NCI-H774 (cell line): ENCODE measurements at places on chromosomes 4 and X.

DNA sequence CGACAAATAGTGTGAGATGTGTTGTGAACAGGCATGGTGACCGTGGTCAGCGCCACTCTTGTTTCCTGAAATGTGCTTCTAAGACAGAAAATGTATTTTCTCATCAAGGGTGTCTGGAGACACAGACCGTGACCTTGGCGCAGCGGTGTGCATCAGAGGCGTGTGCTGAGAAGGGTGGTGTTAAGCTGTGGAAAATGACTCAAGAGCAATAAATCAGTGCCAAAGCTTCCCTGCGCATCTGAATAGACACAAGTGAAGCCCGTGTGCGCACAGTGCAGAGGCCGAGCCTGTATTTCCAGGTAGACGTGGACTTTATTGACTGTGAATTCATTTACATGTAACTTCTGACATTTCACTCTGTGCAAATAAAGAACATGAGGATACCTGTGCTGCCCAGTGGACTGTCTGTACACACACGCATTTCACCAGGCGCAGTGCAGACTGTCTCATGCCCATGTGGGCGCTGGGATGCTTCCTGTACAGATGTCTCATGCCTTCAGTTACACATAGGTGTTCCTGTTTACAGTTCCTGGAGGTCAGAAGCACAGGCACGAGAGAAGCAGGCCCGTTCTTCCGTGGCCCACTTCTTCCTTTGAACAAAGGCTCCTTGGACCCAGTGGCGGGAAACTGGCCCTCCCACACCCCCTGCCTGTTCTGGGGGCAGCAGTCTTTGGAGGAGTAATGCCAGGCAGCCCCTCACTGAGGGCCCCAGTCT is 31.9 kb downstream of the NSG1 start:
- DNase-seq: no peak

GRCh38 chrX:123860983-123861382 is 1.1 kb downstream of the XIAP start:
- no peak for DNase-seq

GRCh38 chrX:53422861-53423306 is at the start of gene RIBC1:
Gene RIBC1 (plus strand): TSS chrX:53422873. CDS start chrX:53426277, 3,404 bp downstream.
- DNase-seq: no peak

GRCh38 chrX:49754233-49754857 is 58.6 kb upstream of the PAGE1 start:
- DNase-seq: peak; percentile 2

DNA sequence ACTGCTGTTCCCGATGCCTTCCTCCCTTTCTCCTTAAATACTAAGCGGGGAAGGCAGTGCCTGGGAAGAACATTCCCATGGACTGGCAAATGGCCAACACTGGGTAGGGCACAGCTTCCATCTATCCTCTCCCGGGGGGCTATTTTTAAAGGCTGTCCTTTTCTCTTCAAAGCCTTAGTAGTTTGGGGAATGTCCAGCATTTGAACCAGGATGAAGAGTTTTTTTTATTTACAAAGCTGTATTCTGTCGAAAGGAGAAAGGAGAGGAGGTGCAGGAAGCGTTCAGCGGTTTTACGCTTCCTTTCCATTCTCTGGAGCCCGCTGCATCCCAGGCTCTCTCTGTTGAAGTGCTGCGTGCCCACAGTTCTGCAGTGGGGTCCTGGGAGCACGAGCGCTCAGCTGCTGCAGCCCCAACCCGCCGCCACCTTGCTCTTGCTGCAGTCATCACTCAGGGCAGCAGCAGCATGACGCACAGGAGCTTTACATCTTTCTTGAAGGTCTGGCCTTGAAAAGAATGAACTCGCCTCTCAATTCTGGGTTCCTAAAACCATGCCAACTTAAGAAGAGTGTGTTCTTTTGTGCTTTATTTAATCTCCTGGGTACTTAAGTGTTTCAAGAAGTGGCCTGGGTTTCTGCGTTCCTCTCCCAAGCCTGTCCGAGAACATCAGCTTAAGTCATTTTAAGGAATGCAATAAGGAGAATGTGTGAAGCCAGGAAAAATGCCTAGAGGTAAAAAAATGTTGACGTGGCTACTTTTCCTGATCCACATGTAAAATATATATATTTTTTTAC is 427.2 kb downstream of the MAPK10 start:
- DNase-seq: no peak

GRCh38 chr4:158809611-158810486 is 41.0 kb downstream of the FNIP2 start:
- DNase-seq: no peak

DNA sequence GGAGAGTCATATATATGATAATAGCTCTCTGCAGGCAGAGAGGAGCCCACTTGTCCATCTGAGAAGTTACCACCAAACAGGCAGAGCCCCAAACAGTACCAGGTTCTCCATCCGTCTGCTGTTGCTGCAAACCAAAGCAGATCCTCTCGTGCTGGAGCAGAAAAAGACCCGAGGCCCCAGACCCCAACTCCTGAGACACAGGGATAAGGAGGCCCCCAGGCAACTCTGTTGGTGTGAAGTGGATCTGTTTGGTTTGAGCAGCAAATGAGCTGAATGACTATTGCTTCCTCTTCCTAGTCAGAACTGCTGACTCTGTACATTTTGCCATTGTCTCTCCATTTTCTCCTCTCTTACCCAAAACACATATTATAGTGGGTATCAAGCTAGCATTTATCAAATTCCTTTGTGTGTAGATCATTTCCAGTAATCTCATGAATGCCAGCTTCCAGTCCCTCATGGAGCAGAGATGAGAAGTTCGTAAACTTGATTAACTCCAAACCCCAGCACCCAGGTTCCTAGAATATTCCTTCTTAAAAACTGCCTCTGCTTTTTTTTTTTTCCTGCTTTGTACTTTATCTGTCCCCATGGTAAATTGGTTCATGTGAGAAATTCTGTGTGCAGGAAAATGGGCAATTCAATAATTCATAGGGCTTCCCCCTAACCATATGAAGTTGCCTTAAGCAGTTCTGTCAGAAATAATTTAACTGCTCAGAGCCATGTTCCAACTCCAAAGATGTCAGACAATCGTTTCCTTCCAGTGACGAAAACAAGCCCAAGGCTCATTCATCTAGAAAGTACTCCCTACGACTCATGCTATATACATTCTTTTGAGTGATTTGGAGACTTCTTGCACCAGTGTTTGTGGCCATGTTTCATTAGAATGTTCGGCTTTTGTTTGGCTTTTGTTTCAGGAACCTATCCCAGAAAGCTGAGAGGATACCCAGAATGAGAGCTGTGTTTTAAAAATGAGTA is 98.6 kb upstream of the ATXN3L start:
- DNase-seq: no peak

DNA sequence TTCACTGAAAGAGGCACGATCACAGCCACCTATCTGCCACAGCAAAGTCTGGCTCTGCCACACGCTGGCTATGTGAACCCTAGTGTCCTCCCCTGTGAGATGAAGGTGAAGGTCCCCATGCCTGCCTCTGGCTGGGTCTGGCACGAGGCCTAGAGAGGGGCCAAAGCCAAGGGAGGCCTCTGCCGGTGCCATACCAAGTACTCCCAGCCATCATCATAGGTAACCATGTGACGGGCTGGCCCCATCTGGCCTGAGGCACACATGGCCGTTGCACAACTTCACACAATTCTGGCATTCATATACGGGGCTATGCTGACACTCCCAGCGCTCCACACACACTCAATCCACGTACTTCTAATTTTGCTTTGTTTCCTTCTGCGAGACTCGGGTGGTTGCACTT is 15.3 kb downstream of the NOP14 start:
- DNase-seq: no peak

- no peak for DNase-seq
Observed at GRCh38 chr4:125420526-125420925, 105.8 kb downstream of the FAT4 start.

GRCh38 chrX:39017716-39018115 is 216.5 kb downstream of the MID1IP1 start:
- DNase-seq: no peak

DNA sequence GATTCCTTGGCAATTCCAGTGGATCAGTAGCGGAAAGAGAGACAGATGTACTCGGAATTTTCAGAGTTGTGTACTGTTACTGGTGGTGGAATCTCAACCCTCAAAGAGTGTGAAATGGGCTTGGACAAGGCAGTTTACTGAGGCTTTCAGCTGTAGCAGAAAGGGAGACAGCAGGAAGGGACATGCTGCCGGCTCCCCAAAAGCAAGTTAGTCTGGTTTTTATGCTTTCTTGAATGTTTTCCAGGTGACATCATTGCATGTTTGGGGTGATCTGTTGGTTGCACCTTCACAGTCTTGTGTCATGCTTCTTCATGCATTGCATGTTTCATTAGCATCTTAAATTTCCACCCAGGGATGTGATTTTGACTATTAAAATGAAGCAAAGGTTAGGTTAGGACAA is 1282.2 kb downstream of the ADGRL3 start:
- DNase-seq: no peak

DNA sequence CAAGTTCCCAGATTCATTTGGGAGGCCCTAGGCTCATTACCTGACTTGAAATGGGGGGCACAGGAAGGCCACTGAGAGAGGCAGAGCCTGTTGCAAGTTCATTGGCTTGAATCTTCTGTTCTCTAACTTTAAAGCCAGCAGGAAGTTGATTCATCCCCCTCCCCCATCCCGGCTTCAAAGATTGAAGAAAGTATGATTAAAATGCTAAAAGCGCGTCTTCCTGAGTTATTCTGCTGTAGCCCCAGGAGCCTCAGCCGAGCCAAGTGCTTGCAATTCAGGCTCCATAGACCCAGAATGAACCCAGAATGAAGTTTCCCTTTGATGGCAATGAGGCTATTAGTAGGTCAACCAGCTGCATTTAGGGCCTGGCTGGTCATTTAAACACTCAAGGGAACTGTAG is 14.7 kb downstream of the CHST7 start:
- no peak for DNase-seq
